A172 (cell line): ENCODE measurements at places on chromosomes 12 and 14. TPM values are rescaled to one million over a fixed set of nuclear protein-coding genes. Genes with fewer than 3 reads are reported as not detected.

Gene LRFN5
- not detected in 2 replicates for total RNA-seq

Gene TXNDC16
- total RNA-seq: 4.5 and 5.4 TPM in 2 replicates

Gene RFLNA
- total RNA-seq: not detected in 2 replicates

Gene CLEC1B
- not detected in 2 replicates for total RNA-seq
